ENCODE measurements at places on chromosomes 2 and 18.

DNA sequence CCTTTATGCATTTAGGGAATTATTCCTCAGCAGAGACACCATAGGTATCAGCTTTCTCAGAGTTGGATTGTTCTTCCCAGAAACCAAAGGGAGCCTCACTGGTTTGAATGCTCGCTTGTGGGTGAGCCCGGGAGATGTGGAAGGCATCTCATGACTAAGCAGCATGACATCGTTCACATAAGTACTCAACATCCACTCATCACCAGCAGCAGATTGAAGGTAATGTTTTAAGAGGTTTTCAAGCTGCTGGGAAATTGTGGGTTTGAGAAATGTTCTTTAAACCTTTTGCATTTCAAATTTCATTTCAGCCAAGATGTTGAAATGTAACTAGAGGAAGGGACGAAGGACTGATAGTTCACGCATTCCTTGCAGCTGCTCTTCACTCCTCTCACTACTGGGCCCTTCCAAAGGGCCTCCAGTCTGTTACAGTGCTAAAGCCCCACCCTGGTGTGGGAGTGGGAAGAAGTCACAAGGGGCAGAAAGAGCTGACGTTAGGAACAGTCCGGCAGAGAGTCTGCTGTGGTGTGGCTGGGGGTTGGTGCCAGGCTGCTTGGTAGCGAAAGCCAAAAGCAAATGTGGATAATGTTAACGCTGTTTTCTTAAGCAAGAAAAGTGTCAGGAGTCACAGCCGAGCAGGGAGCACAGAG, 324.5 kb upstream of the EPHA4 start:
- DNase-seq: no peak

- DNase-seq: no peak
Observed at GRCh38 chr2:164523009-164523408, 98.3 kb downstream of the GRB14 start.

DNA sequence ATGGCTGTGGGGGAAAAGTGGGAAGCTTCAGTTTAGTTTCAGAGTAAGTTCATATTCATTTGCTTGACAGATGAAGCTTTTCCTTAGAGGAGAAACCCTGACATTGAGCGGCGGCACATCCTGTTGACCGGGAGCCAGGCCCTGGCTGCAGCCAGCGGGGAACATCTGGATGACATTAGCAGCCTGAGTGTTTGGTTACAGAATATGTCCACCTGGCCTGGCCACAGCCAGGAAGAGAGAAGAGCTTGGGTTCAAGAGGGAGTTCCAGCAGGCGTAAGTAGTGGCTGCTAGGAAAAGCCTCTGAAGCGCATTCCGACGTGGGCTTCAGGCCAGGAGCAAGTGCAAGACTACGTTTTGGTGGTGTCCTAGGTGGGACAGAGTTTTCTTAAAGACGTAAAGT, 144.9 kb upstream of the MYCN start:
- DNase-seq: no peak

GRCh38 chr2:159046966-159047365, 78.5 kb downstream of the TANC1 start:
- DNase-seq: peak; percentile 13

DNA sequence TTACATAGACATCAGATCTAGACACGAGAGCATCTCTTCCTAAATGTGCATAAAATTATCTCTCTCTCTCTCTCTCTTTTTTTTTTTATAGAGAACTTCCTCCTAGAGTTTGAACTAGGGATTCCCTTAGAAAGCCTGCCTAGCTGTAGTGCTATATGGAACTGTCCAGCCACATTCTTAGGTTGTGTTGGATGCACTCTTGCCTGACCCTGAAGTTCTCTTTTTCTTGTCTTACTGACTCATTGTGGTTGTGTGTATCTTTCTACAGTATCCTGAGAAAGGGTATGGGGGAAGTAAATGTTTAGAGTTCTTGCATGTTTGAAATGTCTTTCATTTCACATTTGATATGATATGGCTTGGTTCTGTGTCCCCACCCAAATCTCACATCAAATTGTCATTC, 368.2 kb downstream of the CDH2 start:
- DNase-seq: no peak

DNA sequence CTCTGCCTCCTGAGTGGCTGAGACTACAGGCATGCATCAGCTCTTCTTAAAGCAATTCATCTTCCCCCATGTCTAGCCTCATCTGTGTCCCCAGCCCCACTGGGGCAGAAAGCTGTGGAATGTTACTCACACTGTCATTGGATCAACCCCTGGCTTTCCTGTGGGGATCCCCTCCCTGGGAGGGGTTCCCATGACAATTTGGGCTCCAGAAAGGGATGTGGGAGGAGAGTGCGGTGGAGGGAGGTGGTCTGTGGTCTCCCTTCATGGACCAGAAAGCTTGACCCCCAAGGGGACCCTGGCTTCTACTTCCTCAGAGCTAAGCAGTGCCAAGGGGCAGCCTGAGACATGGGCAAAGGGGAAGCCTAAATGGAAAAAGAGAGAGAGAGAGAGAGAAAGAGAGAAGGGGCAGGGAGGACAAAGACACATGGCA, 1.3 kb downstream of the NGEF start:
- DNase-seq: peak; percentile 35

DNA sequence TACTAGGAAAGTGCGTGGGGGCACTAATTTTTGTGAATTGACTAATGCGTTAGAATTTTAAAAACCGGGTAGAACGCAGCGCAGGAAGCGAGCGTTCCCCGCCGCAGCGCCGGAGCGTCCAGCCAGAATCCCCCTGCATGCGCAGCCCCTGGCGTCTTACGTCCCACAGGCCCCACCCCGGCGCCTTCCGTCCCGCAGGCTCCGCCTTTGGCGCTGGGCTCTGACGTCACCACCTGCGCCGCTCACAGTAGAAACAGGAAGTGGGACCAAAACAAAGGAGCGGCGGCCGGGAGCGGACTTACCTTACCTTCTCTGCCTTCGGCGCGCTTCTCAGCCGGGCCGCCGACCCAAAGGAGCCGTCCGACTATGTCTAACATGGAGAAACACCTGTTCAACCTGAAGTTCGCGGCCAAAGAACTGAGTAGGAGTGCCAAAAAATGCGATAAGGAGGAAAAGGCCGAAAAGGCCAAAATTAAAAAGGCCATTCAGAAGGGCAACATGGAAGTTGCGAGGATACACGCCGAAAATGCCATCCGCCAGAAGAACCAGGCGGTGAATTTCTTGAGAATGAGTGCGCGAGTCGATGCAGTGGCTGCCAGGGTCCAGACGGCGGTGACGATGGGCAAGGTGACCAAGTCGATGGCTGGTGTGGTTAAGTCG, at the start of gene CHMP1B:
CHMP1B (plus strand) TSS at position 268 of the 660 bp plus-strand sequence; CDS start at position 367, 99 bp downstream.
- peak; percentile 97 for DNase-seq

DNA sequence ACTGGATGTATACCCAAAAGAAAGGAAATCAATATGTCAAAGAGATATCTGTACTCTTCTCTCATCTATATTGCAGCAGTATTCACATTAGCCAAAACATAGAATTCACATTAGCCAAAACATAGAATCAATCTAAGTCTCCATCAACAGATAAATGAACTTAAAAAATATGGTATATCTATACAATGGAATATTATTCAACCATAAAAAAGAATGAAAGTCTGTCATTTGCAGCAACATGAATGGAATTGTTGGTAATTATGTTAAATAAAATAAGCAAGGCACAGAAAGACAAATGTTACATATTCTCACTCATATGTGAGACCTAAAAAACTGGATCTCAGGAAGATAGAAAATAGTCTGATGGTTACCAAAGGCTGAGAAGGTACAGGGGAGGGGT, 212.1 kb upstream of the ZC3H15 start:
- DNase-seq: no peak

GRCh38 chr2:61928826-61929461, 23.5 kb downstream of the COMMD1 start:
- DNase-seq: no peak

DNA sequence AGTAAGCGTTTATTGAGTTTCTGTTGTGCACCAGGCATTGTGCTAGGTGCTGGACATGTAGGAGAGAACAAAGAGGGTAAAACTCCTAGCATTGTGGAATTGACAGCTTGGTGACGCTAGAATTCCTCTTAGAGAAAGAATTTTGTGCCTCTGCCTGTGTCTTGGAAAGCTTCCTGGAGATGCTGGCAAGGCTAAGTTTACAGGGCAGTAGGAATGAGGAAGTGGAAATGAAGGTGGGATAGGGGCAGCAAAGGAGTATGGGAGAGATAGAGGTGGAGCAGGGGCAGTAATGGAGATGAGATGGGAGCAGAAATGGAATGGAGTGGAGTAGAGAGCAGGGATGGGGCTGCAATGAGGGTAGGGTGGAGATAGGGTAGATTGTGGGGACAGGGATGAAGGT, 29.8 kb downstream of the GPR39 start:
- DNase-seq: no peak

Measured in inflammatory macrophage treated with lipopolysaccharide for 1 hour (primary cell).